Keratinocyte (primary cell): ENCODE measurements at places on chromosomes 4 and X. TPM values are rescaled to one million over a fixed set of nuclear protein-coding genes. Genes with fewer than 3 reads are reported as not detected.

- H3K27me3 ChIP-seq = no peaks in the 10 kb centered on the region
- no peak overlapping the region for H3K4me3 ChIP-seq
- H3K4me1 ChIP-seq = no peaks in the 10 kb centered on the region
- H3K27ac ChIP-seq = no peak overlapping the region
- DNase-seq = no peak
Measured at GRCh38 chr4:28351102-28351501, 1490.5 kb downstream of the STIM2 start.

GRCh38 chrX:38988301-38988700, 187.0 kb downstream of the MID1IP1 start:
- H3K4me1 ChIP-seq = peaks cover 5% of the 10 kb centered on the region
- no peak overlapping the region for H3K27ac ChIP-seq
- H3K36me3 ChIP-seq = no peaks in the 10 kb centered on the region
- no peaks in the 10 kb centered on the region for H3K27me3 ChIP-seq
- no peak overlapping the region for H3K4me3 ChIP-seq
- DNase-seq = no peak

- H3K4me3 ChIP-seq = no peak overlapping the region
- no peak for DNase-seq
- no peaks in the 10 kb centered on the region for H3K27me3 ChIP-seq
- no peak overlapping the region for H3K27ac ChIP-seq
- no peaks in the 10 kb centered on the region for H3K4me1 ChIP-seq
- H3K36me3 ChIP-seq = no peaks in the 10 kb centered on the region
Measured at GRCh38 chrX:41634284-41634683, 54.5 kb upstream of the GPR34 start.

The RAI2 gene
- not detected in 3 replicates for polyA plus RNA-seq

GRCh38 chrX:101257448-101258258, 33.5 kb downstream of the TAF7L start:
- no peaks in the 10 kb centered on the region for H3K4me1 ChIP-seq
- H3K36me3 ChIP-seq = no peaks in the 10 kb centered on the region
- no peak overlapping the region for H3K27ac ChIP-seq
- DNase-seq = no peak
- peaks cover 8% of the 10 kb centered on the region for H3K27me3 ChIP-seq

DNA sequence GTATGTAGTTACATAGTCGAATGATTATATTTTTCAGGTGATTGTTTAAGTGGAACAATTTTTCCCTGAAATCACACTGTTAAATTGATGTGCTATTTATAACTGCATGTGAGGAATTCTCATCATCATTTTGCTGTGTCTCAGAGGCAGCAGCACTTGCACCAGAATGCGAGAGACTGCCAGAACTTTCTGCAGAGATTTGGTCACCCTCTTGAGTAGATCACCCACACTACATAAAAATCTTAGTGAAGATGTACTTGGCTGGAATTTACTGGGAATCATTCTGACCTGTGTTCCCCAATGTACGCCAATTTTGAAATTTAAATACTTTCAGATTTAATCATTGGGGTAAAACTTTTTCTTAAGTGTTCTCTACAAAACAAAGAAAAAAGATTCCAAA, 5.4 kb downstream of the UGT2B4 start:
- no peak for DNase-seq
- H3K27me3 ChIP-seq = no peaks in the 10 kb centered on the region
- no peaks in the 10 kb centered on the region for H3K36me3 ChIP-seq
- no peak overlapping the region for H3K4me3 ChIP-seq
- H3K4me1 ChIP-seq = no peaks in the 10 kb centered on the region

GRCh38 chr4:180336494-180337090, 1906.6 kb upstream of the TENM3 start:
- no peak overlapping the region for H3K27ac ChIP-seq
- no peaks in the 10 kb centered on the region for H3K27me3 ChIP-seq
- DNase-seq = no peak
- no peaks in the 10 kb centered on the region for H3K36me3 ChIP-seq
- no peaks in the 10 kb centered on the region for H3K4me1 ChIP-seq

The LGI2 gene
- 0.36 to 1.2 TPM (median 0.69 TPM) in 3 replicates for polyA plus RNA-seq

DNA sequence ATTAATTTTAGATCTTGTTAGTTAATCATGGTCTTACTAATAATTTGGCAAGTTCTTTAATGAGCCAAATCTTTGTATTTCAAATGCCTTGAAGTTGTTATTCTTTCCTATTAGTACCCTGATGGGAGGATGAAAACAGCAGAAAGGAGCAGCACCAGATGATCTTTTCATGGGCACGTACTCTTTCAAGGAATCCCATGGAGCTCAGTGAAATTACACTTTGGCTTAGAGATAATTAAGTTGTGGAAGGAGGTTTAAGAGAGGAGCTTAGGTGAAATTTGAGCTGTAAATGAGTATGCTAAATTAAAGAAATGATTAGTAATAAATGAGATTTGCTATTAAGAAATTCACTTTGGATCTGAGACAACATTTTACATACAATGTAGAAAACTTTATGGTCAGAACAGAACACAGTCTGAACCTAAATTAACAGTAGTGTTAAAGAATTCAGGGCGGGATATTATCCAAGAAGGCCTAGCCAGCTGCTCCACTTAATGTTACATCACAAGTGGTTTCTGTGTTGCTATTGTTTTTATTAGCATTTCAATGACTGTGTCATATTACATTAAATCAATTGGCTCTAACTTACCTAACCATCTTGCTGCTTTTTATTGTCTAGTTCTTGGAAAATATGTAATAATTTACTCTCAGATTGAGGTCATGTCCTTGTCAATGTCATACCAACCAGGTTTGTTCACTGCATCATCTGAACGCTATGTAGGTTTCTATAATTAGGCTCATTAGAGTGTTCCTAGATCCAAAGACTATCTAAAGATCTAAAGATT, 3.9 kb downstream of the MTHFD2L start:
- peaks cover 15% of the 10 kb centered on the region for H3K4me1 ChIP-seq
- no peak overlapping the region for H3K4me3 ChIP-seq
- H3K27ac ChIP-seq = no peak overlapping the region

DNA sequence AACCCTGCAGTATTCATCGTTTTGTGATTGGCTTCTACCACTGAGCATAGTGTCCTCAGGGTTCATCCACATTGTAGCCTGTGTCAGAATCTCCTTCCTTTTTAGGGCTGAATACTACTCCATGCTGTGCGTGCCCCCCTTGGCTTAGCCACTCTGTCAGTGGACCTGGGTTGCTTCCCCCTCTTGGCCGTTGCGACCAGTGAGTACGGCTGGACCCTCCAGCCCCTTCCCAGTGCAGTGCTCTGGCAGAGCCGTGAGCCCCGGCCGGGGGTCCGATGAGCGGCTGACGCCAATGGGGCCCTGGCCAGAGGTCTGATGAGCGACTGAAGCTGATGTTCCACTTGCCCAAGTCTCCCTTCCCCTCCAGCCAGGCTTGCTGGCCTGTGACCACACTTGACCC, 6.9 kb downstream of the BLOC1S4 start:
- H3K4me3 ChIP-seq = no peak overlapping the region
- no peaks in the 10 kb centered on the region for H3K27me3 ChIP-seq
- peaks cover 14% of the 10 kb centered on the region for H3K4me1 ChIP-seq
- no peak overlapping the region for H3K27ac ChIP-seq
- no peak for DNase-seq

- peaks cover 4% of the 10 kb centered on the region for H3K36me3 ChIP-seq
- H3K27me3 ChIP-seq = no peaks in the 10 kb centered on the region
- H3K4me3 ChIP-seq = no peak overlapping the region
- peaks cover 5% of the 10 kb centered on the region for H3K4me1 ChIP-seq
- no peak for DNase-seq
Measured at GRCh38 chr4:2255501-2256155, 6.3 kb downstream of the MXD4 start.

The TRIM75 gene
- polyA plus RNA-seq = not detected in 3 replicates

DNA sequence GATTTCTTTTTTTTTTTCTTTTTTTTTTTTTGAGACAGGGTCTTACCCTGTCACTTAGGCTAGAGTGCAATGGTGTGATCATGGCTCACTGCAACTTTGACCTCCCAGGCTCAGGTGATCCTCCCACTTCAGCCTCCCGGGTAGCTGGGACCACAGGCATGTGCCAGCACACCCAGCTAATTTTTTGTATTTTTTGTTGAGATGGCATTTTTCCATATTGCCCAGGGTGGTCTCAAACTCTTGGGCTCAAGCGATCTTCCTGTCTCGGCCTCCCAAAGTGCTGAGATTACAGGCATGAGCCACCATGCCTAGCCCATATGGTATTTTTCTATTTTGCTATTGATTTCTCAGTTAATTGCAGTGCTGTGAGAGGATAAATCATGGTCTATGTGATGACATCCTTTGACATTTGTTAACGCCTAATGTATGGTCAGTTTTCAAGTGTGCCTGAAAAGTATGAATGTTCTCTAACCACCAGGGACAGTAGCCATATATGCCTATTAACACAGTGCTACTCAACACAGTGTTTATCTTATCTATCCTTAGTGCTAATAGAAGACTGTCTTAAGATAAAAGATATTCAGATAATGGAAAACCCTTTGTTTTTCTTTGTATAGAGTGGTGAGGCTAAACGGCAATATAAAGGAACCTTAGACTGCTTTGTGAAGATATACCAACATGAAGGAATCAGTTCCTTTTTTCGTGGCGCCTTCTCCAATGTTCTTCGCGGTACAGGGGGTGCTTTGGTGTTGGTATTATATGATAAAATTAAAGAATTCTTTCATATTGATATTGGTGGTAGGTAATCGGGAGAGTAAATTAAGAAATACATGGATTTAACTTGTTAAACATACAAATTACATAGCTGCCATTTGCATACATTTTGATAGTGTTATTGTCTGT, 9.1 kb upstream of the HSPA4L start:
- H3K4me1 ChIP-seq = peaks cover 9% of the 10 kb centered on the region
- H3K27me3 ChIP-seq = no peaks in the 10 kb centered on the region
- H3K27ac ChIP-seq = no peak overlapping the region
- H3K4me3 ChIP-seq = no peak overlapping the region

DNA sequence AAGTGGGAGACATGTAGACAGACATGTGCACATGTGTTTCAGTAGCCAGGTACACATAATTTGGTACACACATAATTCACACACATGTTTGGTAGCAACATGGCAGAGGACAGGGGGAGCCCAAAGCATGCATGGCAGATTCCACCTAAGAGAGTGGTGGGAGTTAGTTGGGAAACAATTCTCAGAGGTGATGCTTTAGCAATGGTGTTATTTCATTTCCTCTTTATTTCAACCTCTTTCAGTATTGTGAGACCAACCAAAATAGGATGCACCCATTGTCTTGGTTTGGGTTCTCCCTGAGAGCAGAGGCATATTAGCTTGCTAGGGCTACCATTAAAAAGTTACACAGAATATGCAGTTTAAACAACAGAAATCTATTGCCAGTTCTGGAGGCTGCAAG, 92.2 kb upstream of the ANXA3 start:
- no peak for DNase-seq
- no peak overlapping the region for H3K4me3 ChIP-seq
- no peaks in the 10 kb centered on the region for H3K36me3 ChIP-seq
- H3K27ac ChIP-seq = no peak overlapping the region
- no peaks in the 10 kb centered on the region for H3K4me1 ChIP-seq

The SYTL5 gene
- 0.05 to 0.15 TPM (median 0.09 TPM) in 3 replicates for polyA plus RNA-seq

DNA sequence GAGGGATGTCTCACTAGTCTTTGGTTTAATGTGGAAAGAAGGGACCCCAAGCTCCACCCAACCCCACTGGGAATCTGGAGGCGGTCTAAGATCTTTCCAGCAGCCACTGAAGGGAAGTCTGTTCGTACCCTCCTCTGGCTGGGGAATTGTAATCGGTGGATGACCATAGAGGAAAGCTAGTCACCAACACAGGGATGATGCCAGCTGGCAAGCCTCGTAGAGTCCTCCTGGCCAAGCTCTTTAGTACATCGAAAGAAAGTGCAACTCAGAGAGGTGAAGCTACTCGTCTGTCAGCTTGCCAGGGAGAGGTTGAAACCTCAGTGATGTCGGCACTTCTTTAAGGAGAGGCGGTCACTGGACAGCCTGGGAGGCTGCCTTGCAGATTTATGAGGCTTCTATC, 58.7 kb downstream of the MAMLD1 start:
- DNase-seq = no peak
- no peaks in the 10 kb centered on the region for H3K4me1 ChIP-seq
- no peak overlapping the region for H3K27ac ChIP-seq
- H3K4me3 ChIP-seq = no peak overlapping the region

DNA sequence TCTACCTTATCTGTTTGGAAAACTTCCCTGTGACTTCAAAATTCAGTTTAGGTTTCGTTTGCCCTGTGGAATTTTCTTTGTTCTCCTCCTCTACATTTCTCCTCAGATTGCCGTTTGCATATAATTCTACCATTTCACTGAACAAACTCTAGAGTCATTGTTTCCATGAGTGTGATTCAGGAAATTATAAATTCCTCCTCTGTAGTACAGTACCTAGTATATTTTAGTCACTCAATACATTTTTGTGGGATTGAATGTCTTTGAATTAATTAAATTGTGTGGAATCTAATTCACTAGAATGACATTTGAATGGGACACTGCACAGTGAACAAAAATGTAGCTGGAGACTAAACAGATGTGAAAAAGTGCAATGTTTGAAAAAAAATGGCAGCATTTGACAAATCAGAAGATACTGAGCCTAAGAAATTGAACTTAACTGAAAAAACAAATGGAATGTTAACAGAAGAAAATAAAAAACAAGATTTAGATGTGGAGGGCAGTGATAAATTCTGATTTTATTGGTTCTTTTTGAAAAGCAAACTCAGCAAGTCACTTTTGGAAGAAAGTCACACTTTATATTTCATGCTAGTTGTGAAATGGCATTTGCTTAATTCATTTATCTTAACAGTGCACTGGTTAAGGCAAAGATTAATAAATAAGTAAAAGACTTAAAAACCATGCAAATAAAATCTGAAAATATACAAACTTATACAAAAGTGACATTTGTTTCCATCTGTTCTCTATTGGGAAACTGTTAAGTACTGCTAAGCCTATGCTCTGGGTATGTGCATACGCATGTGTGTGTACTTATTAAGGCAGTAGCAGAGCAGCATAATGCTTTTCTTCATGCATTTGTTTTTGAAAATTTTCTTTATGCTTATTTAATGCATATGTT, 512.3 kb downstream of the FAT4 start:
- no peak overlapping the region for H3K27ac ChIP-seq
- no peaks in the 10 kb centered on the region for H3K27me3 ChIP-seq
- no peak overlapping the region for H3K4me3 ChIP-seq
- H3K4me1 ChIP-seq = no peaks in the 10 kb centered on the region
- no peaks in the 10 kb centered on the region for H3K36me3 ChIP-seq
- no peak for DNase-seq

The TMSB15A gene
- not detected in 3 replicates for polyA plus RNA-seq

The SULT1B1 gene
- 0.28 to 0.57 TPM (median 0.39 TPM) in 3 replicates for polyA plus RNA-seq

- H3K4me1 ChIP-seq = no peaks in the 10 kb centered on the region
- H3K4me3 ChIP-seq = no peak overlapping the region
- DNase-seq = no peak
Measured at GRCh38 chr4:43682551-43682950, 766.1 kb downstream of the KCTD8 start.

DNA sequence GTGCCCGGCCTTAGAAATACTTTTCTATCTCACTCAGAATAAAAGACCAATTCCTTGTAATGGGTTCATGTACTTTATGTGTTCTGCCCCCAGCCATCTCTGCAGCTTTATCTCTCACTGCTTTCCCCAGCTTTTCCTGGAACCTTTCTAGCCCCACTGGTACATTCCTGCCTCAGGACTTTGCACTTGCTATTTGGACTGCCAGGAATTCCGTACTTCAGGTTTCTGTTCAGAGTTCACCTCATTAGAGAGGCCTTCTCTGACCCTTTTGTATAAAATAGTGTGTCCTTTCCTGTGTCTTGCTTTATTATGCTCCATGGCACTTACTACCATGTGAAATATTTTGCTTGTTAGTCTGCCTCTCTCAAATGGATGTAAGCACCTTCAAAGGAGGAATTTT, 112.5 kb downstream of the PDLIM5 start:
- no peak overlapping the region for H3K27ac ChIP-seq
- no peaks in the 10 kb centered on the region for H3K36me3 ChIP-seq
- DNase-seq = no peak
- H3K27me3 ChIP-seq = no peaks in the 10 kb centered on the region
- peaks cover 16% of the 10 kb centered on the region for H3K4me1 ChIP-seq
- H3K4me3 ChIP-seq = no peak overlapping the region
